ENCODE measurements at places on chromosomes 12 and 14. TPM values are rescaled to one million over a fixed set of nuclear protein-coding genes. Genes with fewer than 3 reads are reported as not detected.

- H3K36me3 ChIP-seq = no peaks in the 10 kb centered on the region
- no peaks in the 10 kb centered on the region for H3K4me1 ChIP-seq
- DNase-seq = no peak
- H3K27ac ChIP-seq = no peak overlapping the region
Observed at GRCh38 chr14:52319919-52320318, 5.8 kb downstream of the PTGER2 start.

DNA sequence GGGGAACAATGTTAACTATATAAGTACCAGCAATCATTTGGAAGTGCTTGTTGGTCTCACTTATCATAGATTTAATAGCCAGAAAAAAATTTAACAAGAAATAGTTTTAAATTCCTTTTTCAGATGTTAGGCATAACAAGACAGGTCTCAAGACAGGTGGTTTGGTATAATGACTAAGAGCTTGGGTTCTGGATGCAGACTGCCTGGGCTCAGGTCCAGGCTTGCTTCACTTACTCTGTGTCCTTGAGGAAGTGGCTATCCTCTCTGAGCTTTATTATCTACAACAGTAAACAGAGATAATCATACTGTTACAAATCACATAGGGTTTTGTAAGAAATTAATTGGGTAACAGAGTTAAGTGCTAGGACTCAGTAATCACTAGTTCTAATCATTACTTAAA is 338.0 kb upstream of the FLRT2 start:
- DNase-seq = no peak
- no peaks in the 10 kb centered on the region for H3K27me3 ChIP-seq
- no peaks in the 10 kb centered on the region for H3K36me3 ChIP-seq
- H3K4me3 ChIP-seq = no peak overlapping the region

- H3K4me3 ChIP-seq = peak overlapping the region; percentile 52
- no peak overlapping the region for H3K27ac ChIP-seq
- no peak for DNase-seq
- H3K27me3 ChIP-seq = peaks cover 38% of the 10 kb centered on the region
- no peaks in the 10 kb centered on the region for H3K36me3 ChIP-seq
Observed at GRCh38 chr12:32895688-32896431, 717 bp downstream of the PKP2 start.

GRCh38 chr12:121065345-121065744 is 26.3 kb upstream of the OASL start:
- no peak overlapping the region for H3K27ac ChIP-seq
- H3K27me3 ChIP-seq = no peaks in the 10 kb centered on the region
- H3K36me3 ChIP-seq = no peaks in the 10 kb centered on the region
- no peak for DNase-seq

- H3K4me1 ChIP-seq = no peaks in the 10 kb centered on the region
- no peaks in the 10 kb centered on the region for H3K36me3 ChIP-seq
- no peak overlapping the region for H3K4me3 ChIP-seq
- no peak for DNase-seq
Observed at GRCh38 chr14:38646391-38646790, 390.5 kb upstream of the CLEC14A start.

DNA sequence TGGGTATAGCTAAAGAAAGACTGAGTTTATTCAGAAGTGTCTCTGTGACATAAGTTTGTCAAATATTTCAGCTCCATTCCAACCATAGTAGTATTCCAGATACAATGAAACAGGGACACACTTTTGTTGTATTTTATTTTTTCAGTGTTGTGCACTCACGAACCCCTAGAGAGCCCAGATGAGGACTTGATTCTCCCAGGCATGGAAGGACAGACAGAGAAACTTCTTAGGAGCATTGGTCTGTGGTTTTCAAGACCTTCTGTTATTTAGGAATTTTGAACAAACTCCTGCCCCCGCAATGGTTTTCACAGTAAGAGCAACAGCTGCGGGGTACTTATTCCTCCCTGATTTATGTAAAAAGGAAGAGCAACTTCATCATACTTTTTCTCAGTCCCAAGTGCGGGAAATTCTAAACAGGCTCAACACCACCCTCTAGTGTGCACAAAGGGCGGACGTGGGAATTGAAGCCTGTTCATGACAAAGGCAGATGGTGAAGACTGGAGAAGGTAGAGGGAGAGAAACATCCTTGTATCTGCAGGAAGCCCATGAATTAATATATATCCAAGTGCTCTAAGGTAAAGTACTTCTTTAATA is 147.6 kb downstream of the PAH start:
- H3K36me3 ChIP-seq = no peaks in the 10 kb centered on the region
- H3K4me3 ChIP-seq = no peak overlapping the region
- no peaks in the 10 kb centered on the region for H3K4me1 ChIP-seq
- no peak for DNase-seq

DNA sequence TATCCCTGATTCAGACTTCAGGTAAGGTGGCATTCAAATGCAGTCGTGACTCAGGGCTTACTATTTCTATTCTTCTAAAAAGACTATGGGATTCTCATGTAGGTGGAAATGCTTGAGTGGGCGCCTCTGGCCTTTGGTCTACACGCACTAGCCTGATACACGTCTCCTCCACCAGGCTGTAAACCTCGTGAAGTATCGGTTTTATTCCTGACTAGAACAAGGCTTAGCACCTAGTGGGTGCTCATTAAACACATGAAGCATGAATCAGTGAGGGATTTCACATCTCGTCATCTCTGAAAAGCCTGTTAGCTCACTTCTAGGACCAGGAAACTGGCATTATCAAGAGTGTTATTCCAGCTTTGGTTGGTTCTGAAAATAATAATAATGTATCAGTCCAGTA is 17.7 kb upstream of the HNF1A start:
- no peaks in the 10 kb centered on the region for H3K27me3 ChIP-seq
- no peaks in the 10 kb centered on the region for H3K4me1 ChIP-seq
- no peaks in the 10 kb centered on the region for H3K36me3 ChIP-seq
- no peak overlapping the region for H3K4me3 ChIP-seq

- no peaks in the 10 kb centered on the region for H3K36me3 ChIP-seq
- H3K27ac ChIP-seq = peak overlapping the region; percentile 66
Observed at GRCh38 chr14:69635981-69636639, 24.7 kb downstream of the SUSD6 start.

DNA sequence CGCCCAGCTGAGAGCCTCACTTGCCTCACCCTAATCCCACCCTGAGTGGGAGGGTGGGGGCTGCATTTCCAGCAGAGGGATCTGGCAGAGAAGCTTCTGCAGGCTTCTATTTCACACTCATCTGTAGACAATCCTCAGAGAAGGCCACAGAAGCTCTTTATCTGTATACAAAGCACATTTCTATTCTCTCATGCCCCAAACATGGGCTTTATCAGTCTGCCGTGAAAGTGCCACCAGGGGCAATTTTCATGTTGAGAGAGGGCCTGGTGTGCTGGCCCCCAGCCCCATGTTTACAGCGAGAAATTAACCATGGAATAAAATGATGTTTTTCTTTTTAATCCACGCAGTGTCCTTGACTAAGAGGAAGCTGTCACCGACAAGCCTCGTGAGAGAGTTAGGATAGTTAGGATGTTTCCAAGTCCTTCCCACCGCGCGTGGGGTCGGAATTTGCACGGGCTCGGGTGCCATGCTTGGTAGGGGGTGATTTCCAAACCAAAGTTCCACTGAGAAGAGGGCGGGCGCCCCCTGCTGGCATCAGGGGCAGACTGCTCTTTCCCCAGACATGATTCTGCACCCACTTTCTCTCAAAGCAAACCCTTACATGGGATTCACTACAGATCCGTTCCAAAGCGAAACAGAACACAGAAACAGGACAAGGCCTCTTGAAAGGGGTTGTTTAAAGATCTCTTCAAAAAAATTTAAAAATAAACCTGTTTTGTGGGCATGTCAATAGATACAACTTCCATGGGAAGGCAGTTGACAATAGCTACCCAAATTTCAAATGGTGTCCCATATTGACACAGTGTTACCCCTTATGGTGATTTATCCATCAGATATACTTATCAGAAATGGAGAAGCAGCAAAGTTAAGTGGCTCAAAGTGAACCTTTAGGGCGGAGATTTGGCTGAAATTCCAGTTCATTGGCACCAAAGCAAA is 19.4 kb downstream of the BDKRB1 start:
- peaks cover 10% of the 10 kb centered on the region for H3K4me1 ChIP-seq
- no peaks in the 10 kb centered on the region for H3K27me3 ChIP-seq
- H3K27ac ChIP-seq = no peak overlapping the region
- DNase-seq = peak; percentile 87

DNA sequence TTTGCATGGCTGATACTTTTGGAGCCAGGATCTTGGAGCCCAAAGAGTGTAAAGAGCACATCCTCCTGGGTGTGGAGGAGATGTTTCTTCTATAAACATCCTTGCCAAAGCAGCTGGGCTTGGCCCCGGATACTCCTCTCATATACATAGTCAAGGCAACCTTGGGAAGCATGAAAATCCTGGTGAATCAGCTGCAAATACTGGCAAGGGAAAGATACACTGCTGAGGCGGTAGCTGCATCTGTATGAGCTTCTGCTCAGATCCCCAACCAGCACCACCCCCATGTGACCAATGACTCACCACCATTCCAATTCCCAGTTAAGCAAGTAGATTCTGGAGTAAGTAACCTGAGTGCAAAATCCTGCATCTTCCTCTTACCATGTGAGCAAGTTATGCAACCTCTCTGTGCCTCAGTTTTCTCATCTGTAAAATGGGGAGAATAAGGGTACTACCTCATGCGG is 567.4 kb downstream of the MED13L start:
- no peaks in the 10 kb centered on the region for H3K27me3 ChIP-seq
- H3K4me3 ChIP-seq = no peak overlapping the region
- H3K36me3 ChIP-seq = no peaks in the 10 kb centered on the region
- H3K27ac ChIP-seq = no peak overlapping the region
- DNase-seq = no peak
- no peaks in the 10 kb centered on the region for H3K4me1 ChIP-seq

DNA sequence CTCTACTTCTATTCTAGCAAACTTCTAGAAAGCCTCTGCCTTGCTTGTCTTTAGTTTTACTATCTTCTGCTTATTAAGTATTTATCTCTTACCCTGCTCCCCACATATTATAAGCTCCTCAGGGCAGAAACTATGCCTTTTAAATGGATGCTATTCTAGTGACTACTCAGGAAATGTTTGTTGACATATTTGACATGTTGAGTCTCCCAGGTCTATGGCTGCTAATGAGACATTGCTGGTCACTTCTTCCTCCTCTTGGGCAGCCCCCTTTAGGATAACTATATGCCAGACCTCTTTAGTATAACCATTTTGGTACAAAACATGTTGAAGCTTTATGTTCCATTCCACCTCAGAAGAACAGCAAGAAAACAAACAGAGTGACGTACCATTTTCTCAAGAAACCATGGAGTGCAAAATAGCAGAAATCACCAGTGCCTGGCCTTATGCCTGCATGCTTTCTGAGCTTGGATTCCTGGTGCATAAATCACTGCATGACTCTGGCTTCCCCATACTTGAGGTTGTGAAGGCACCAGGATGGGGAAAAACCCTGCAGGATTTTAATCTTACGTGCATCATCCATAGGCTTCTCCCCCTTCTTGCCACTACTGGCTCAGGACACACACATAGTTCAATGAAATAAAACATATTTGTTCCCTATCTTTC is 202.6 kb downstream of the TMX1 start:
- H3K36me3 ChIP-seq = no peaks in the 10 kb centered on the region
- no peak overlapping the region for H3K4me3 ChIP-seq
- H3K27ac ChIP-seq = no peak overlapping the region
- no peak for DNase-seq
- H3K27me3 ChIP-seq = no peaks in the 10 kb centered on the region
- peaks cover 4% of the 10 kb centered on the region for H3K4me1 ChIP-seq

DNA sequence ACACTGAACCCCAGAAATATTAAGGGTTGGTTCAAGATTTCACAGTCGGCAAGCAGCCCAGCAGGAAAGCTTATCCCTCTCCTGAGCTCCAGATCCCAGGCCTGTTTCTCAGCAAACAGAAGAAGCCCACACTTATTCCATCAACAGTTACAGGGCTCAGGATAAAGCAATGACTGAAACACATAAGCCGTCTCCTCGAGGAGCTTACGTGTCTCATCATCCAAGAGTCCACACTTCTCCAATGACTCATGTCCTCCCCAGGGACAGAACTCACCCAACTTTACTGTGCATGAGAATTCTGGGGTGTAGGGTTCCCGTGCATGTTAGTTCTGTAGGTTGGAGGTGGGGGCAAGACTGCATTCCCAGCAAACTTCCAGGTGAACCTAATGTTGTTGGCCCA is 31.2 kb downstream of the GSC start:
- DNase-seq = no peak
- no peak overlapping the region for H3K27ac ChIP-seq
- no peak overlapping the region for H3K4me3 ChIP-seq
- no peaks in the 10 kb centered on the region for H3K27me3 ChIP-seq

GLIPR1L1 gene
- total RNA-seq = not detected

SLC41A2 gene
- total RNA-seq = 28.6 TPM

GDF3 gene
- 0.32 TPM for total RNA-seq

USP15 gene
- 87.3 TPM for total RNA-seq

CD69 gene
- 14.5 TPM for total RNA-seq

FOXG1 gene
- not detected for total RNA-seq

PZP gene
- 0.67 TPM for total RNA-seq

RXYLT1 gene
- total RNA-seq = 13.3 TPM
